Activated CD4-positive, CD25-positive, alpha-beta regulatory T cell treated with anti-CD3 and anti-CD28 coated beads, Interleukin-2, amount 50 U/mL, for 24 hours (primary cell): ENCODE measurements at places on chromosomes 6 and 20.

DNA sequence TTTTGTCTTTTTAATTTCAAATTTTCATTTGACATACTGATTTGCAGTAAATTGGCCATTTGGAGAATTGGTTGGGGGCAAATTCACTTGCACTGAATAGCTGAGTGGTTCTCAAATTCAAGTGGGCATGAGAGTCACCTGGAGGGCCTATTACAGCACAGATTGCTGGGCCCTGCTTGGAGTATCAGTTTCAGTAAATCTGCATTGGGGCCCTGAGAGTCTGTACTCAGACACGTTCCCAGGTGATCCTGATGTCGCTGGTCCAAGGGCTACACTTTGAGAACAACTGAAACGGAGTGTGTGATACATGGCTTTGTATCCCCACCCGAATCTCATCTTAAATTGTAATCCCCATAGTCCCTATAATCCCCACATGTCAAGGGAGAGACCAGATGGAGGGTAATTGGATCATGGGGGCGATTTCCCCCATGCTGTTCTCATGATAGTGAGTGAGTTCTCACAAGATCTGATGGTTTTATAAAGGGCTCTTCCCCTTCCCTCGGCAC lies 115.9 kb downstream of the KLHL32 start:
- no peak for ATAC-seq

GRCh38 chr20:62267543-62267942 lies 29.2 kb downstream of the OSBPL2 start:
- no peak for ATAC-seq

- ATAC-seq = no peak
Observed at GRCh38 chr6:49776444-49776843, 10.6 kb downstream of the PGK2 start.

DNA sequence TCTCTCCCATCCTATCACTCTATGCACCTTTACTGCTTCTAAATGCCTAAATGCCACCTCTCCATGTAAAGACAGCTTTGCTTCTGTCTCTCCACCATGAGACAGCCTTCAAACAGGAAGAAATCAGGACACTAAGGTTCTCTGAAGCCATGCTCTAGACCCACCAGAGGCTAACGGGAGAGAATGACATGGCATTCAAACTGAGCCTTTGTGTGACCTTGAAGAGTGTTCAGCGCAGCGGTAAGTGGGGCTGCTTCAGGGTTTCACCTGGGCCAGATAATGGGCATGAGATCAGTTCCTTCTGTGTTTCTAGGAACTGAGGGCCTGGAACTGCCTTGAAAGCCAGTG lies 20.1 kb downstream of the FAM50B start:
- ATAC-seq = no peak

DNA sequence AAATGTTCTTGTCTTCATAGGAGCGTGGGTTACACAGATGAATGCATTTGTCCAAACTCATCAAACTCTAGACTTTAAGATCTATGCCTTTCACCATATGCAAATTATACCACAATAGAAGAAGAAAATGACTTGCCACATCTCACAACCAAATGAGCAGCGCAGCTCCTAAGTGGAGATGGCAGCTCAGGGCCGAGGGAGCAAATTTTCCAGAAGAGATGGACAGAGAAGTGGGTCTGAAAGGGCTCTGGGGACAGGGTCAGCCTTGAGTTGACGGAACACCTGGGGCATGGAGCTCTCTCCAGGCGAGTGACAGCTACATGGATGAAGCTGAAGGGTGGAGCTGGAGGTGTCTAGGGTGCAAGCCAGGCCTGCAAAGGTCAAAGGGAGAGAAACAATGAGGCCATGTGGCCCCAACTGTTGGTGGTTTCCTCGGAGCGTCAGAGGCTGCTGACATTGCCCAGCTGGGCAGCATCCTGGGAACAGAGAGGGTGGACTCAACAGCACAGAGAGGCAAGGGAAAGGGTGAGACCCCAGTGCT lies 228.3 kb downstream of the NRN1 start:
- no peak for ATAC-seq

- ATAC-seq = no peak
Observed at GRCh38 chr20:14860410-14860814, 523.0 kb upstream of the FLRT3 start.

DNA sequence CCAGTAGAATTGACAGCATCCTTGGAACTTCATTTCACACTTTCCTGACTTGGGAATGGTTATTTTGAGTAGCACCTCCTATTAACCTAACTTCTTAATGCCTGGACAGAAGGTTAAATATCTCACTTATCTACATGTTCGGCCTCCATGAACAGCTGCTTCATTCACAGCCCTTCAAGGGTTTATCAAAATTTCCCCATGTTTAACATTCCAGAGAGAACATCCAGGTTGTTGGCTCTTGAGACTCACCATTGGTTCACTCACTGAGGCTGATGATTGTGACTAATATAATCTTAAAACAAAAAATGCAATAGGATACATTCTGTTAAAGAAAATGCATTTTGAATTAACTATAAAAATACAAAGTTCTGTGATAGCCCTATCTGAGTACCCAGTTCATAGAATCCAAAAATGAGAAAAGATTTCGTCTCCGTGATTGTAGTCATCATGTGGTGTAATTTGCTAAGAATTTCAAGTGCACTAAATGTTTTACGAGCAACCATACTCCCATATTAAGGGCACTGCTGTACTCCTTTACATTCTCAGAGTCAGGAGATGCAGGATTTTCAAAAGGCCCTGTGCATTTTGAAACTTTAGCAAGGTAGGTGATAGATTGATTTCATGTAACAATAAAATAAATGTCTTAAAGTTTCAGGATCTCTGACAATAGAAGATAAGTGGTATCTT lies 260.6 kb upstream of the TAB2 start:
- no peak for ATAC-seq

DNA sequence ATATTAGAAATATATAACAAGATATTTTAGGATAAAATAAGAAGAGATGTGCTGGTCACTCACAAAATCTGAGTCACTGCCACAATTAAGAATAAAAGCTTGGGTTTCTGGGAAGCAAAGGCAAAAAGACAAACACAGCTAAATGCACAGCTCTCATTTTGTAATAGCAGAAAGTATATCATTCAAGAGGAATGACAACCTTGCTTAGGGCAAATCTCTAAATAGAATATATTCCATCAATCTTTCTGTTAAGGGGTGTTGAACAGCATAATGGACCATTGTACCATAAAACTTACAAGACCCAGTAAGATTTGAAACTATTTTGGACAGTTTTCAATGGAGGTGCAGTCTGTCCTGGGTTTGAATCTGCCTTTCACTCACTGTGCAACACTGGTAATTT lies 464.9 kb upstream of the SOX4 start:
- no peak for ATAC-seq

DNA sequence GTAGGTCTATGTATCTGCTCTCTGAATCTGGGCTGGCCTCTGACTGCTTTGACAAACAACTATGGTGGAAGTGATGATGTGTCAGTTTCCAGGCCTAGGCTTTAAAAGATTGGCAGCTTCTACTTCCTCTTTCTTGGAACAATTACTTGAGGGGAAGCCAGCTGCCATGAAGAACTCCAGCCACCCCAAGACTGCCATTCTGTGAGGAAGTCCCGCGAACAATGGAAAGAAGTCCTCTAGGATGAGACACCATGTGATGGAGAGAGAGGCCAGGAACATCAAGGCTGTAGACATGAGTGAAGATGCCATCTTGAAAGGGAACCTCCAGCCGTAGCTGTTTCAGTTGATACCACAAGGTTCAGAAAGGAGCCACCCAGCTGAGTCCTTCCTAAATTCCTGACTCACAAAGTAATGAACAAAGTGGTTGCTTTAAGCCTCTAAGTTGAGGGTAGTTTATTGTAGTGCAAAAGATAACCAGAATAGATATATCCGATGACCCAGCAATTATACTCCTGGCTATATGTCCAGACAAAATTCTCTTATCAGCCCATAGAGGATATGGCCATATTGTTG lies 15.3 kb upstream of the TCF15 start:
- ATAC-seq = no peak

DNA sequence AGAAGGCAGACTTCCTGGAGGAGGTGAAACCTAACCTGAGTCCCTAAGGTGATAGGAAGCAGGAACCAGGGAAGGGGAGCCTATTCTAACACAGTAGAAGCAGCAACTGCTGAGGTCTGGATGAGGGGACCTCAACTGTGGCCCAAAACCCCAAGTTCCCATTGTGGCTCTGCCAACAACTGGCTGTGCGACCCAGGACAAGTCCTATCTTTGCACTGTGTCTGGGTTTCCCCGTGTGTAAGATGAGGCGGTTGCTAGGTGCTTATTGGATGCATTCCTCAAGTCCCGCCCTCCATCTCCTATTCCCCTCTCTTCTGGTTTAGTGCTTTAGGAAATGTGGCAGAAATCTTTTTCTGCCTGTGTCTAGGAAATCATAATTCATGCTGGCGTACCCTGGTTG lies 52.2 kb upstream of the TTPAL start:
- ATAC-seq = no peak

- no peak for ATAC-seq
Observed at GRCh38 chr6:41674231-41675000, 36.1 kb downstream of the MDFI start.

DNA sequence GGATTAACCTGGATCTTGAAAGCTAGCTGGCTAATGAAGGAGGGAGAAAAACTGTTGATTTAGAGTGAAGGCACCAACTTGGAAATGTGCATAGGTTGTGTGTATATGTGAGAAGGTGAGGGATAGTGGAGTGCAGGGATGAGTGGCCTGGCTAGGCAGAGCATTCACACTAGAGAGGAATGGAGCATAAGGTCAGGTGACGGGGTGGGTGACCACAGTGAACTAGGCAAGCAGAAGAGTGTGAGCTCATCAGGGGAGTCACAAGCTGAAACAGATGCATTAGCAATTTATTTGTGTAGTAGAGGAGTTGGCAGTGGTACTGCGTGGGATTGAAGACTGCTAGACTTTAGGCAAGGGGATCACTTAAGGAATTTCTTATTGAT lies 10.5 kb downstream of the ANKRD66 start:
- no peak for ATAC-seq
